ENCODE measurements at places on chromosomes 7 and 10. TPM values are rescaled to one million over a fixed set of nuclear protein-coding genes. Genes with fewer than 3 reads are reported as not detected.

The PRR15 gene
- total RNA-seq: 2.4 TPM

The FAM241B gene
- not detected for total RNA-seq

The SAMD9L gene
- total RNA-seq: 22.6 TPM

The ARL5B gene
- 18.0 TPM for total RNA-seq

The CLDN3 gene
- total RNA-seq: not detected

The VIPR2 gene
- total RNA-seq: not detected

The ECHDC3 gene
- total RNA-seq: 0.98 TPM

The USP54 gene
- total RNA-seq: 10.4 TPM

DNA sequence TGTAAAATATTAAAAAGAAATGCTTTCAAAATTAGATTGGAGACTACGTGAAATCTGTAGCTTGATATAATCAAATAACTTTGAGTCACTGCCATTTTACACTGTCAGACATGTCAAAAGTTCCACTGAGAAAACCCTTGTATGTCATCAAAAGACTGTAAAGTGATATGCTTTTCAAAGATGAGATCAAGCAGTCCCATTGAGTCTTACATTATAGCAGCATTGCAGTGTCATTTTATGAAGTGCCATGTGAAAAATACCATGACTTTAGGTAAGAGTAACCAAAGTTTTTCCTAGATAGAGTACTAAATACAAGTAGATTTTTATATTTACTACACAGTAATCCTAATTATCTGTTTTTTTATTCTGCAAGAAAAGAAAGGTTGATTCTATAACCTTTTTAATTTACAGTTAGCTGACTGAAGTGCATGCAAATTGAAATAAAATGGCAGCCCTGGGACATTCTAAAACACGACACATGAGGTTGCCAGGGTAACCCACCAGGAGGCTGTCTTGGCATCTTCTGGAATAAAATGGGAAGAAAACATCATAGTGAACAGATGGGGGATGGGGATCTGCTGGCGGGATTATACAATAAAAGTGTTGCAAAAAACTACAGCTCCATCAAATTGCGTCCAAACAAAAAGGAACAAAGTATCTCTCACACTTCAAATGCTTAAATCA, 91.3 kb upstream of the TMEM106B start:
- no peak for DNase-seq

DNA sequence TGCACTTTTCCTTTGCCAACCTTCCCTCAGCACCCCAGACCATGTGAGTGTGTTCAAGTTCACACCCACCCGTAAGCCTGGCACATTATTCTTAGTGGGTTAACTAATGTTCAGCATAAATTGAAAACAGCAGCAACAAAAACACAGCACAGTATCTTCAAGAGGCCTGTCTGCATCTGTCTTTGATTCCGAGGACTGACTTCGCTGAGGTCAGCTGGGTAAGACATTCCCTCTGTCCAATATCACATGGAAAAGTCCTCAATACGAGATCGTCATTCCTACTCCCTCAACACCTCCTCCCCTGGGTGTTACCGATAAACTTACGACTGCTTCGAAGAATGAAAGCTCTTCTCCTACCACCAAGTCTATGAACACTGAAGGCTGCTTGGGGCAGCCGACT, 218.8 kb downstream of the SFMBT2 start:
- DNase-seq: no peak

GRCh38 chr7:14092331-14092730, 102.9 kb upstream of the ETV1 start:
- DNase-seq: no peak

DNA sequence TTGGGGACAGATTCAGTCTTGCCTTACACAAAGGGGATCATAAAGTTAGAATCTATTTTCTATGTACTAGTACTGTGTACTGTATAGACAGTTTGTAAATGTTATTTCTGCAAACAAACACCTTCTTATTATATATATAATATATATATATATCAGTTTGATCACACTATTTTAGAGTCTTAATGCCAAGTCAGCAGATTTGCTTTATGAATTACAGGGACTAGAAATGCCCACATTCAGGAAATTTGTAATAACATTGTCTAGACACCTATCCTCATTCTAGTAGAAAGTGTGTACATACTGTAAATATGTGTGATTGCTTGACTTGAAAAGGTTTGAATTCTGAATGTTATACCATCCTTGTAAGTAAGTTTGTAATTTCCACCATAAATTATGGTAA, 111.2 kb downstream of the NSUN6 start:
- DNase-seq: no peak

DNA sequence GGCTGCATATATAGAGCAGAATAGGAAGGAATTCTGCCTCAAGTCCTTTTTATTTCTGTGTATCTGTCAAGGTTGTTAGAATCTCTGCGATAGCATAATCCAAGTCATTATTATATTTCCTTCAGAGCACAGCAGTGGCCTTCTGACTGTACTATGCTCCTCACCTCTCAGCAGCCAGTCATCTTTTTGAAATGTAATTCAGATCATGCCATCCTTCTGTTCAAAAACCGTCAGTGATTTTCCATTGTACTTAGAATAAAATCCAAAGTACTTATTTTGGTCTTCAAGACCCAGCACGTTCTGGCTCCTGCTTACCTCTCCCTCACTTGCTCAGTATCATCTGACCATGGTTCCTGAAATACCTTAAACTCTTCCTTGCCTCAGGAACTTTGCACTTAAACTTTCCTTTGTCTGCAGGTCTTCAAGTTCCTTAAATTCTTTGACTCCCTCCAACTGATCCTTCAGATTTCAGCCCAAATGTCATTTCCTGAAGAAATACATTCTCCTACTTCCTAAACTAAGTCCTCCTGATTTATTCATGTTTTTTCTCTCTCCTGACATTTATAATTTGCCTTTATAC, 112.4 kb downstream of the ST7 start:
- no peak for DNase-seq

DNA sequence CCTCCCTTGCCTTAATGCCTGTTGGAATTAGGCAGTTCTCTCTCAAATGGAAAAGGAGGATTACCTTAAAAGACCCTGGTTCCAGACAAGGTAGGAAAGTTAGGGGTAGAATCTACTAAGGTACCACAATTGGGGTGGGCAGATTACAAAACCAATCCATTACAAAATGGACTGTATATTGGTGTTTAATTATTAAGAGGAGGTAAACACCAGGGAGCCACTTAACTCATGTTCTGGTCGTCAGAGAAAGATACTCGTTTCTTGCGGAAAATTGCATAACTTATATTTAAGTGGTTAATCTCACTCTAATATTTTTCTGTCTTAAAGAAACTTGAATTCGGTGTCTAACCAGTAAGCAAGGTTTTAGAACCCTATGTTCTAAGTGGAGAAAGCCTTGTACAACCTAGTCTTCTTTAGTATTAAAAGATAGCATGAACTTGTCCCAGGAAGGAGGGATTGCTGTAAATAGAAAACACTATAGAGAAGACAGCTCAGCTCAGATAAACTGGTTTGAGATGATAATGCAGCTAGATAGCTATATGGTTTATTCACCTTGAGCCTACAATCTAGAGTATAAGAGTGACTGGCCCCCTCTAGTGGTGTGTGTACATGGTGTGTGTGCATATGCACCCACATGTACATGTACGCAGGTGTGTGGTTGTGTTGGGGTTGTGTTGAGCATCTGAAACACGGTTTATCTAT, 58.0 kb upstream of the STRIP2 start:
- DNase-seq: peak; percentile 40

GRCh38 chr7:114718861-114719260, 203.0 kb upstream of the MDFIC start:
- DNase-seq: no peak

- no peak for DNase-seq
These were observed 11.0 kb downstream of the RPS24 start for GRCh38 chr10:78044699-78045098.

- DNase-seq: no peak
These were observed 285.1 kb upstream of the PFKP start for GRCh38 chr10:2782265-2782664.

DNA sequence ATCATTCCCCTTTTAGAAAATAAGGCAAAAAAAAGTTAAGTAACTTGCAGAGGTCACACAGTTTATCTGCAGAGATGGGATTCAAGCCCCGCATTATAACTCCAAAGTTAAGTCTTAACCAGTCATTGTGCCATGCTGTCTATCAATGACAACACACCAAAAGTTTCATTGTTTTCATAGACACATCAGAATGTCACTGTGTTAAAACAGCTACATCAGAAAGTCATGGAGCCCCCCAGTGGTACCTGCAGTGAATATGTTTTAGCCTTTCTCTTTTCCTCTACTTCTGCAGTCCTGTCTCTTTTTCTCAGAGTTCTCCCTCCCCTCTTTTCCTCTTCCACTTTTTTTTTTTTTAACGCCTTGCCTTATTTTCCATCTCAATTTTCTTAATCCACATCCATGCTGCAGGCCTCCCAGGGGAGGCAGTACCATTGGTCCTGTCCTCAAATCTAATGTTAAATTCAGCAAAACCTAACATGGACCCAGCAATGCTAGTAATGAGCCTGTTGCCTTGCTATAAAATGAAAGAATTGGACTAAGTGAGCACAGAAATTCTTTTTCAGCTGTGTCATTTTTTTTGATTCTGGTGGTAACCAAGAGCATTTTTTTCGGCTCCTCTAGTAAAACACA, 3.8 kb upstream of the NRCAM start:
- peak; percentile 56 for DNase-seq

- DNase-seq: no peak
These were observed 37.1 kb downstream of the SLC25A13 start for GRCh38 chr7:96284835-96285234.

GRCh38 chr7:36863901-36864701, 139.8 kb upstream of the AOAH start:
- no peak for DNase-seq

All from fibroblast of the aortic adventitia (primary cell).